CD4-positive, alpha-beta T cell treated with Interleukin-15 for 4 hours (primary cell): ENCODE measurements at places on chromosomes 13 and 19.

- DNase-seq: peak; percentile 6
Measured at GRCh38 chr19:43560687-43561086, 14.6 kb downstream of the XRCC1 start.

GRCh38 chr13:67184247-67184646 lies 45.9 kb downstream of the PCDH9 start:
- DNase-seq: no peak

- no peak for DNase-seq
Measured at GRCh38 chr13:33480561-33480960, 195.0 kb upstream of the STARD13 start.

DNA sequence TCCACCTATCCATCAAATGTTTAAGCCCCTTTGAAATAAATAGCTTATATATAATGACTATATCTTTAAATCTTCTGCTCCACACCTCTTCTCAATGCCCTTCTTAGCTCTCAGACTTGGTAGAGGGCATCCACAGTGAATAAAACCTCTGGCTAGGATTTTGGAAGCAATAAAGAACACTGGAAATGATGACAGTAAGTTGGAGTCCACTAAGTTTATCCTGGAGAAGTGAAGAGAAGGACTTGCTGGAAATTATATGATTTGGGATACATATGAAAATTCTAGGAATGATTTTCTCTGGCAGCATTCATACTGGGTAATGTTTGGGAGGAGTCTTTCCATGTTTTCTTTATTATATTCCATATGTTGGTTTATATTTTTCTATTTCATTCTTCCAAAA lies 133.5 kb upstream of the KL start:
- no peak for DNase-seq

- peak; percentile 55 for DNase-seq
Measured at GRCh38 chr13:99383946-99384345, 76.7 kb upstream of the GPR183 start.

GRCh38 chr13:98619556-98619955 lies 42.6 kb upstream of the STK24 start:
- DNase-seq: no peak
